ENCODE measurements at places on chromosomes 5 and 9. TPM values are rescaled to one million over a fixed set of nuclear protein-coding genes. Genes with fewer than 3 reads are reported as not detected.

DNA sequence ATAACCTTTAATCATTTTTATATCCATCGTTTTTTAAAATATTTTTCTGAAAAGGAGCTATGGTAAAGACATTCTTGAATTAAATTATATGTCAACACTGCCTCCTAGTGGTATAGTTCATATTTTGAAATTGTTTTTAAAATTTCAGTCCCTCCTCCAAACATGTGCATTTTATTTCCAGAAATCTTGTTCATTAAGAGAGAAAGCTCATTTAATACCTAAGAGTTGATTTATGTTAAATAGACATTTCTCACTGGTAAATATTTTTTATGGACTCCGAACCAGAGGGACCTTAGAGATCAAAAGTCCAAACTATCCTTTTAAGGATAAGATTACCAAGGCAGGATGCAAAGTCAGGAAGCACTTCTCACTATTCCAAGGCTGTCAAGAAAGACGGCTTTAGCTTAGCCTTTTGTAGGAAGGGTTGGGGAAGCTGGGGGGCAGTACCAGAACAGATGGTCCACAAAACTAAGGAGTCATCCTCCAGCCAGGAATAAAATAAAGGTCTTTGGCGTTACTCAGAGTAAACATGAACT, 21.6 kb downstream of the BHMT start:
- DNase-seq, result no peak
- no peak overlapping the region for H3K27ac ChIP-seq
- peak overlapping the region; percentile 13 for H3K4me3 ChIP-seq
- peaks cover 5% of the 10 kb centered on the region for H3K4me1 ChIP-seq

- no peak for DNase-seq
- H3K36me3 ChIP-seq, result no peaks in the 10 kb centered on the region
- H3K4me3 ChIP-seq, result no peak overlapping the region
- H3K4me1 ChIP-seq, result no peaks in the 10 kb centered on the region
- H3K27me3 ChIP-seq, result no peaks in the 10 kb centered on the region
- no peak overlapping the region for H3K27ac ChIP-seq
These were observed 622.7 kb upstream of the CDH18 start for GRCh38 chr5:20610681-20611080.

DNA sequence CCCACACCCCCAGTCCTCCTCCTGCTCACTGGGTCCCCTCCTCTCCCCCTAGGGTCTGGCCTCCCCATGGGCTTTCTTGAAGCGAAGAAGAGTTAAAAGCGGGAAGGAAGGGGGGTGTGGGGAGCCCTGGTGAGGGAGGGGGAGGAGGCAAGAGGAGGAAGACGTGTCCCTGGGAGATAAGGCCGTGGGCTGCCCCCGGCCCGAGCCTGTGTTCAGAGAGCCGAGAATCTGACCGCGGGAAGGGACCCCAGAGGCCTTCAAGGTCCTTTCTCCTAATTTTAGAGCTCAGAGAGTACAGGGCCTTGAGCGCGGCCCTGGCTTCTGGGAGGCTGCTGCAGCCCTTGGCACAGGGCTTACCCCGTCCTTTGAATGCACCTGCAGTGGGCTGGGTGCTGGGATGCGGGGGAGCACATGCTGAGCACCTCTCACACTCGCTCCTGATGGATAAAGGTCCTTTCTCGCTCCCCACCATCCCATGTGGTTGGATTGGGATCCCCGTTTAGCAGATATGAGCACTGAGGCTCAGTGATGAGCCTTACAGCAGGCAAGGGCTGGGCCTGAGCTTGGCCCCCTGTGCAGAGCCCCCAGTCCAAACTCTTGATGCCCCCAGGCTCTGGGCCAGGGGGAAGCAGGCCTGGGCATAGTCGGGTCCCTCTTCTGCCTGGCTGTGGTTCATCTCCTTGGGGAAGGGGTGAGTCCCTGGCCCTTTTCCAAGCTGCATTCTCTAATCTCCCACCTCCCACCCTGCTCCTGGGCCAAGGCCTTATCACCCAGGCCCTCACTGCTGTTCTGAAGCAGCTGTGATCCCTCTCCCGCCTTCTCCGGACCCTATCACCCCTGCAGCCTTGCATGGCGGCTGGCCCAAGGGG, 5.9 kb downstream of the GFI1B start:
- no peaks in the 10 kb centered on the region for H3K27me3 ChIP-seq
- H3K27ac ChIP-seq, result no peak overlapping the region
- H3K36me3 ChIP-seq, result no peaks in the 10 kb centered on the region
- no peaks in the 10 kb centered on the region for H3K4me1 ChIP-seq
- H3K4me3 ChIP-seq, result no peak overlapping the region
- no peak for DNase-seq

DNA sequence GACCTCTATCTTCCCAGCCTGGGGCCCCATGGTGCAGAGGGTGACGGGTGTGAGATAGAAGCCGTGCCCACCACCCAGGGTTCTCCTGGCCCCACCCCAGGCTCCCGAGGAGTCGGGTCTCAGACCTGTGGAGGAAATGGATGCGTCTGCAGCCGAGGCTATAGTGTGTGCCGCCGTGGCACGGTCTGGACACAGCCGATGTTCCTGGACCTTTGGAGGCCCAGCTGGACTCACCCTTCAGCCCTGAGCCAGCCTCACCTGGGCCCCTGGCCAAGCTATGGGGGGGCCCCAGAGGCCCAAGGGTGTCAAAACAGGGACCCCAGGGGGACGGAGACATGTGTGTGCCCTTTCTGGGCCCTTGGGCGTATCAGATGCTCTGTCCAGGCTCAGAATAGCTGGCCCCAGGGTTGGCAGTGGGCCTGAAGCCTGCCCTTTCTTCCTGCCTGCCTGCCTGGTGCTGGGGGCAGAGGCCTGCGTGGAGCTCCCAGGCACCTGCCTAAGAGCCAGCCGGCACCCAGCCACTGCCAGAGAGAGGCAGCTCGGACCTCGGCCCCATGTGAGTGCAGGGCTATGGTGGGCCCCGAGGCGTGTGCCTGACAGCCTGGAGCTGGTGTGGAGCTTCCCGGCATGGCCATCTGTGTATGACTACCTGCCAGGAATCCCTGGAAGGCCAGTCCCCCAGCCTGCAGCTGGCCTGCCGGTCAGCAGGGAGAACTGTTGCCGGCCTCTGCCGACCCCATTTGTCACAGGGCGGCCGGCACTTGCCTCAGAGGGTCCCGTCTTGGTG, 41.8 kb downstream of the KCNT1 start:
- no peak for DNase-seq
- H3K36me3 ChIP-seq, result no peaks in the 10 kb centered on the region
- no peaks in the 10 kb centered on the region for H3K4me1 ChIP-seq

DNA sequence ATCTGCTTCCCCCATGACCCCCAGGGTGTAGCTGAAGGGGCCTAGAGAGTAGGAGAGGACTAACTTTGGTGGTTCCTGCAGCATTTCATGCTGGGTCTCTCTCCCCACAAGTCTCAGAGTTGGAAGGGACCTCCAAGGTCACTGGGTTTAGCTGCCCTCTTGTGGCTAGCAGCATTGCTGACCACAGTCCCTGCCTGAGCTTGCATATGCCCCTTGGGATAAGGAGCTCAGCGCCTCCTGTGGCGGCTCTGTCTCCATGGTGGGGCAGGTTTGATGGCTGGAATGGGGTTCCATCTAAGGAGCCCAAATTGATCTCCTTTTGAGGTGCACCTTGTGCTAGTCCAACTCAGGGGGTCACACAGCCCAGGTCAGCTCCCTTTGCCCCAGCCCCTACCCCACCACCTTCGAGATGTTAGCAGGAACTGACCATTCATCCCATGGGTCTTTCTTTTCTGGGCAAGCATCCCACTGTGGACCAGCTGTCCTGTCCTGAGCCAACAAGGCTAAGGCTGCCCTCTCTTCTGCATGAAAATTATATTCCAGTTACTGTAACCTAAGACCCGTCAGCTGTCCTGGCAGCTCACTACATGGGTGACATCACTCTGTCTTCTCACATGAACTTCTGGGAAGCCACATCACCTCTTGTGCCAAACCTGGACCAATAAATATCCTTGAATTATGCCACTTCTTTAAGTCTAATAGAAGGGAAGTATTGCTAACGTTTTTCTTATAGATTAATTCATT, 196.2 kb downstream of the HSPA4 start:
- no peaks in the 10 kb centered on the region for H3K36me3 ChIP-seq
- peak; percentile 14 for DNase-seq
- no peak overlapping the region for H3K4me3 ChIP-seq
- H3K4me1 ChIP-seq, result no peaks in the 10 kb centered on the region
- no peak overlapping the region for H3K27ac ChIP-seq

SLC36A2 gene
- not detected for total RNA-seq

- H3K36me3 ChIP-seq, result no peaks in the 10 kb centered on the region
- no peak for DNase-seq
- no peak overlapping the region for H3K27ac ChIP-seq
- no peak overlapping the region for H3K4me3 ChIP-seq
These were observed 156.4 kb downstream of the EFNA5 start for GRCh38 chr5:107514305-107514704.

DNA sequence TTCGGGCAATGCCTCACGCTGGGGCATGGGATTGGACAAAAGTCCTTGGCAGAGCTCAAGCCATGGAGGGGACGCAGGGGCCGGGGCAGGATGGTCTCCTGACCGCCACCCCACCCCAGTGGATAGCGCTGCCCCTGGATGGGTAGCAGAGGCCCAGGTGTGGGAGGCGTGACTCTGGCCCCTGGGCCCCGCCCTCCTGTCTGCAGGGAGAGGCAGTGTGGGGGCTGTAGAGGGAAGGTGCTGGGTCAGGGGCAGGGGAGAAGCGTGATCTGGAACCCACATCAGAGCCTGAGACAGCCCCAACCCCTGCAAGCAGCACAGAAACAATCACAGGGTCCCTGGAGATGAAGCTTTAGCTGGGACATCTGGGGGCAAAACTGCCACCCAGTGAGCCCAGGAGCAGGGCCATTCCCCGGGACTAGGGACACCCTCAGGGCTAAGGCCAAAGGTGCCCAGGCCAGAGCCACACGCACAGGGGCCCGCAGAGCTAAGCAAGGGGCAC, 36.2 kb downstream of the NACC2 start:
- H3K27me3 ChIP-seq, result no peaks in the 10 kb centered on the region
- H3K4me3 ChIP-seq, result no peak overlapping the region
- peaks cover 11% of the 10 kb centered on the region for H3K4me1 ChIP-seq
- DNase-seq, result peak; percentile 1
- no peaks in the 10 kb centered on the region for H3K36me3 ChIP-seq

FCN2 gene
- not detected for total RNA-seq

CORO2A gene
- 1.1 TPM for total RNA-seq

GRCh38 chr5:68745448-68745847, 348.4 kb upstream of the SLC30A5 start:
- no peaks in the 10 kb centered on the region for H3K27me3 ChIP-seq
- DNase-seq, result peak; percentile 4
- no peak overlapping the region for H3K27ac ChIP-seq
- H3K4me3 ChIP-seq, result no peak overlapping the region
- H3K4me1 ChIP-seq, result peaks cover 10% of the 10 kb centered on the region

DNA sequence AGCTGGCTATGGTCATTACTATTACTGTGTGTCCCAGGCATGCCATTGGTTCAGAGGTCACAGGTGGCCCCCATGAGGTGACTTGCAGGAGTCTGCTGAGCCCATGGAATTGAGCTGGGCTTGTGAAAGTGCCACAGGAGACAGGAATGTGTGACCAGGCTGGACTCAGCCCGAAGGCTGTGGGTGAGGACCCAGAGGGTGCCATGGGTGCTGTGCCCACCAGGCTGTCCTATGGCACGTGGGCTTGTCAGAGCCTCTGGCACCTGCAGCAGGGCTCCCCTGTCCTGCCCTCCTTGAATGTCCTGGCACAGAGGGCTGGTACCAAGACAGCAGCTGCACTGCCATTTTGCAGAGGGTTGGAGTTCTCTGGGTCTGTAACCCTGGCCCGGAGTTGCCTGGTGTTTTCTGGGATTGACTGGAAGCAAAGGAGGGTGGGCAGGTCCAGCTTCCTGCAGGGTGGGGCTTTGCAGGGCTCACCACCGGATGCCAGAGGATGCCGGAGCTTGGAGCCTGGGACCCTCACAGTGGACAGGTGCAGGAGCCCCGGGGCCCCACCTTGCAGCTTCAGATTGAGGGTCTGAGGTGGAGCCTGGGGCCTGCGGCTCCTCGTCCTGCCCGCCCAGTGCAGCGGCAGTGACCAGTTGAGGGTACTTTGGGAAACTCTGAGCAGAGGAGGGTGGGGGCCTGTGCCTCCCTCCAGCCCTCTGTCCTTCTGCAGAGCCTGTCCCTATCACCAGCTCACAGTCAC, 14.2 kb downstream of the COL5A1 start:
- H3K4me1 ChIP-seq, result peaks cover 15% of the 10 kb centered on the region
- H3K4me3 ChIP-seq, result no peak overlapping the region
- no peak overlapping the region for H3K27ac ChIP-seq
- no peaks in the 10 kb centered on the region for H3K27me3 ChIP-seq
- no peaks in the 10 kb centered on the region for H3K36me3 ChIP-seq

DNA sequence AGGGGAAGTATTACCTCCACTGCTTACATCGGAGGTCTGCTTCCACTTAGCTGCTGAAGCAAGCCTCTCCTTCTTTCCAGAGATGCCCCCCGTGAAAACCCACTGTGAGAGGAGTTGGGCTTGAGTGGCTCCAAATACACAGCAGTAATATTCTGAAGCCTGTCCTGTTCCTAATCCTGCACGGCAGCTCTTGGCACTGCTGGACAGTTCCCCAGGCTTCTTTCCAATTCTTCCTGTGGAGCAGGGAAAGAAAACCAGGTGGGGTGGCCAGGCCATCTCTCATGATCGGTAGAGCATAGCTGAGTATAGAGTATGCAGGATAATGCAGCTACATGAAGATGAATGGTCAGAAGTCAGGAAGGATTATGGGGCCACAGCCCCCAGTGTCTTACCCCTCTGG, 335.3 kb downstream of the MARCHF11 start:
- H3K27me3 ChIP-seq, result no peaks in the 10 kb centered on the region
- no peaks in the 10 kb centered on the region for H3K4me1 ChIP-seq
- no peak overlapping the region for H3K4me3 ChIP-seq
- no peak overlapping the region for H3K27ac ChIP-seq
- DNase-seq, result no peak

GRCh38 chr9:109728686-109729300, 51.2 kb upstream of the PALM2AKAP2 start:
- no peaks in the 10 kb centered on the region for H3K27me3 ChIP-seq
- H3K4me3 ChIP-seq, result no peak overlapping the region
- DNase-seq, result no peak

- H3K27me3 ChIP-seq, result no peaks in the 10 kb centered on the region
- peaks cover 34% of the 10 kb centered on the region for H3K36me3 ChIP-seq
- H3K27ac ChIP-seq, result no peak overlapping the region
- no peak for DNase-seq
These were observed 39.5 kb upstream of the CFAP157 start for GRCh38 chr9:127667127-127667844.

SHOC1 gene
- 0.13 TPM for total RNA-seq

GRCh38 chr5:178429156-178429468, 161.1 kb downstream of the COL23A1 start:
- DNase-seq, result no peak
- H3K36me3 ChIP-seq, result no peaks in the 10 kb centered on the region
- peaks cover 53% of the 10 kb centered on the region for H3K4me1 ChIP-seq
- no peaks in the 10 kb centered on the region for H3K27me3 ChIP-seq
- no peak overlapping the region for H3K4me3 ChIP-seq
- H3K27ac ChIP-seq, result peak overlapping the region; percentile 95

DNA sequence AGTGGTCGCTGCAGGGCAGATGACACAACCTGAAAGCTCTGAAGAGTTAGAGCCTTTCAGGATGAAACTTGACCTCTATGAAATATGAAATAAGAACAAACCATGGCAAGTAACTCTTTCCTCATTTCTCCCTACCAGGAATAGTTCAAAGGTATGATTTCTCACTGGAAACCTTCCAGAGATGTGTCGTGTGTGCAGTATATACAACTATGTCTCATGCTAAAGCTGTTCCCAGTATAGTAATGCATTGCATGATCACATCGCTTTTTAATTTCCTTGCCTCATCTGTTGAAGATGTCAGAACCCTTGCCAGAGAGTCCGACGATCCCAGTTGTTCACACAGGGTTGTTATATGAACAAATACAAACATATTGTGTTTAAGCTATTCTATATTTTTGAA, 45.8 kb upstream of the RGMB start:
- H3K27ac ChIP-seq, result no peak overlapping the region
- H3K4me3 ChIP-seq, result no peak overlapping the region
- H3K27me3 ChIP-seq, result no peaks in the 10 kb centered on the region
- H3K4me1 ChIP-seq, result no peaks in the 10 kb centered on the region

Measured in thyroid gland (tissue), 4 donors.